Activated effector memory CD4-positive, alpha-beta T cell treated with Interleukin-2 at 50 U/mL for 16 hours (primary cell): ENCODE measurements at places on chromosomes 1 and 21.

GRCh38 chr1:209486861-209487593 is 96.5 kb upstream of the CAMK1G start:
- no peak for DNase-seq

DNA sequence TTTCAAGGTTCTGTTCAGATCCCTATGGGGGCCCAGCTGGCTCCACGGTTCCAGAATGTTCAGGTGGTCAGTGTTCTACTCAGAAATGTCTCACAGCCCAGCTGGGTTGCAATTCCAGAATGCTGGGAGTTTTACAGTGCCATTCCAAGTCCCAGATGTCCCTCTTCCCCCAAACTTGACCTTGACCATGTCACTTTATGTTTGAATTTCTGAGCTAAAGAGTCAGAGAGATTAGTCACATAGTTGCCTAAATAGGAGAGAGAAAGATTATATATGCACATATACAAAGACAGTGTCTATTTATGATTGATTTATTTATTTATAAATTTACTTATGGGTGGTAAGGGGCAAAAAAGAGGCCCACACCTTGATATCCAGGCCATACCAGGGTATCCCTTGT is 2.5 kb downstream of the GPR3 start:
- no peak for DNase-seq

DNA sequence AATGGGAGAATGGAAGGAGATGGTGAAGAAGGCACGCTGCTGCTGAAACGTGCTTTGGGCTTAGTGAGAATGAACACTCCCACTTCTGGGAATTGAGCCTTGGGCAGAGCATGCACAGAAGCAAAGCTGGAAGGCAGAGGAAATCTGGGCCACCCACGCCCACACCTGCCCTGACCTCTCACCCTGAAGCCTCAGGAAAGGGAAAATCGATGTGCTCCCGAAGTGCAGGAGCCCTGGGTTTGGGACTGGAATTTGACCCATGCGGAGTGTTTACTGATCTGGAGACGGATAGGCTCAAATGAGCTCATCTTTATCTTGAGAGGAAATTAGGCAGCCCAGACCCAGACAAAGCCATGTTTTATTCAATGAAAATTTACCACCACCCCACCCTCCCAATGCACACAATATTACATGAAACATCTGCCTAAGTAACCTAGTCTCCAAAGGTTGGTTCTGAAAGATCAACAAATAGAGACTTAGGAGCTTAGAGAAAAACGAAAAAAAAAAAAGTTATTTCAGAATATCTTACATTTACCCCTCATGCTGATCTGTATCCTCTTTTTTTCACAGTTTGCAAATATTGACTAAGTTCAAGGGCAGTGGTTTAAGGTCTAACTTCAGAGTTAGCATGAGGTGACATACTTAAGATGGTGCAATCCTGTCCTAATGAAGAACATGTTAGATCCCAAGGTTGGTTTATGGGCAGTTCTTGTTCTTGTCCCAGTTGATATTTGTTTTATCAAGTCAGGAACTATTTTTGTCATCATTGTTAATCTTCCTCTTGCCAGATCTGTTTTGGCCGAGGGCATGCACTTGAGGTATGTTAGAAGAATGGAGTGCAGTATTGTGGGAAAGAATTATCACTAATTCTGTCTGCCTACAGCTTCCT is 63.0 kb downstream of the PROX1 start:
- DNase-seq: no peak

DNA sequence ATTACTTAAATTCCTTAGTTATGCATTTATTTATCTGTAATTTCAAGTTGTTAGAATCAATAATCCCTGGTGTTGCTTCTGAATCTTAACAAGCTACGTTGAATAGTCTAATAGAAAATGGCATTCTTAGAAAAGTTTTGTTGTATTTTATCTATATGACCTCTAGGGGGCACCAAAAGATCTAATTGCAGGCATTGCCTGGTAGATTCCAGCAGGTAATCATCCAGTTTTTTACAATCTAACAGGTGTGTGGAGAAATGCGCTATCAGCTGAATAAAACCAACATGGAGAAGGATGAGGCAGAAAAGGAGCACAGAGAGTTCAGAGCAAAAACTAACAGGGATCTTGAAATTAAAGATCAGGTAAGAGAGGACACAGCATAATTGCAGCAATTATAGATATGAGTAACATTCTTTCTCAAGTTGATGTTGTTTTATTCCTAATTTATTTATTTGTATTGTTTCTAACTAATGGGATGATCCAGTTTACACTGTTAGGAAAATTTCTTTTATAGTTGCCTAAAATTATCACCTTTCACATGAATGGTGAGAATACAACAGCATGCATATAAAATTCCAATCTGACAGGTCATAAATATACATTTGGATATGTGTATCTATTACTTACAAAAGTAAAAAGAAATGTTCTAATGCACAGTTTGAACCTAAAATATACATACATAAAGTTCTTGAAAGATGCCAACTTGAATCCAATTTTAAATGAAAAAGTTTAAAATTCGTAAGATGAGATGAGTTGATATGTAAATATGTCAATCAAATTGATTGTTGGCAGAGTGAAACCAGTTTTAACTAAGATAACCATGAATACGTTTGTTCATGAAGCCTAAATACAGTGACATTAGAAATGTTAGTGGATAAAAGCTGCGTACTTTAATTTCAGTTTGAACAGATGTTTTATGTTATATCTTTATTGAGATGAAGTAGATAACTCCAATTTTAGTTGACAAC is 88.4 kb downstream of the SDCCAG8 start:
- DNase-seq: no peak

DNA sequence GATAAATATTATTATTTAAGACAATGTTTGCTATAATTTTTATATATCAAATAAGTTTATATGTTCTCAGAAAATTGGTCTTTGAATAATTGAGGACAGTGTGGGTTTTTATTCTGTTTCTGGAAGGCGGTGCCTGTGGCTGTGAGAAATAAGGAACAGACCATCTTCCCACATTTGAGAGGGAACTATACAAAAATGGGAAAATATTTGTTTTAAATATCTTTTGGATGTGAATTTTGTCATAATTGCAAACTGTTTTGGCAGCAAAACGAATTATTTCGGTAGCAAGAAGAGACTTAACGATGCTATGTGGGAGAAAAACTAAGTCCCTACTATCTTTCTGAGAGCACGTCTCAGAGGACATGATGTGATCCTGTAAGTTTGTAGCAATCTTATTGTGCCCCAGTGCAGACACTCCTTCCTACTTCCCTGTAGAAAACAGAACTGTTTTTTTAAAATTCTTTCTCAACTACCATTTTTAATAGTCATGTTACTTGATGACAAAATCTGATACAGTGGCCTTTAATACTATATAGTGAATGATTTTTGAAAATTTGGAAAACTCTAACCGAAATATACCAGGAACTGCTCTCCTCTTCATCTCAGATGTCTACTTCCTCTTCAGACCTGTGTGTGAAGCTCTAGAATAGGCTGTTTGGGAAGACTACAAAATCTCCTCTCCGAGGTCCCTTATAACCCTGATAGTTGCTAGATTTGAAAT is 25.4 kb downstream of the PTPRC start:
- DNase-seq: no peak

DNA sequence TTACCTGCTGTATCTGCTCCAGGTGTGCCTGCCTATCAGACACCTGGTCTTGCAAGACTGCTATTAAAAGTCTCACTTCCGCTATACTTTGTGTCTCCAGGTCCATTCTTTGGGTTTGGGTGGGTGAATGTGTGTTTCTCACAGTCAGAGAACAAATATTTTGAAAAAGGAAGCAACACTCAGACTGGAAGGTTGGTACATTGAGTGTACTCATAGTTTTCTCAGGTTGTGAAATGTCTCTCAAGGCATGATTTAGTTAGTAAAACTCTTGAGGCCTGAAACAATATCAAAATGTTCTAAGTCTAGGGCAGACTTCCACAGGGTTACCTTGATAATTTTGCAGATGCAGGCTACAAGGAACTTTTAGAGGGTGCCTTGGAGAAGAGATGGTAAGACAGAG is 429.9 kb upstream of the ZRANB2 start:
- no peak for DNase-seq

DNA sequence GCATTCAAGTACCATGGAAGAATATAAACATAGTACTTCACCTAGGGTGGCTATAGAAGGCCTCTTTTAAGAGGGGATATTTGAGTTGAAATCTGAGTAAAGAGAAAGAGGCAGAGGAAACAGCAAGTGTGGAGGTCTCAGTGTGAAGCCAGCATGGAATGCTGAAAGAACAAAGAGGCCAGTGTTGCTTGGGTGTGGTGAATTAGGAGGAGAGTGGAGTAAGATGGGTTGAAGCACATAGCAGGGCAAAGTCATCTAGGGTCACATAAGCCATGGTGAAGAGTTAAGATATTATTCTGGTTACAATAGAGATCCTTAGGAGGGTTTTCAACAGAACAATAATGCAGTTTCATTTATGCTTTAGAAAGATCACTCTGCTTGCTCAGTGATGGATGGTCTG is 37.5 kb downstream of the C1orf141 start:
- no peak for DNase-seq
